ENCODE measurements at places on chromosomes 13 and 19. TPM values are rescaled to one million over a fixed set of nuclear protein-coding genes. Genes with fewer than 3 reads are reported as not detected.

The ZNF793 gene
- total RNA-seq, result 0.27 TPM

The ZNF208 gene
- total RNA-seq, result 0.09 TPM

The SLC25A41 gene
- not detected for total RNA-seq

The NLRP9 gene
- total RNA-seq, result not detected

The CGB8 gene
- total RNA-seq, result not detected

The ZGLP1 gene
- total RNA-seq, result 0.63 TPM

The CGB1 gene
- total RNA-seq, result not detected

The CD177 gene
- 0.27 TPM for total RNA-seq

The PCDH17 gene
- 1.4 TPM for total RNA-seq

The IZUMO2 gene
- total RNA-seq, result not detected

The GRIK5 gene
- total RNA-seq, result 0.08 TPM

The CCDC70 gene
- not detected for total RNA-seq

The CLIP3 gene
- total RNA-seq, result 7.4 TPM

The PCSK4 gene
- 2.2 TPM for total RNA-seq

The MYO16 gene
- 0.16 TPM for total RNA-seq

The KIR3DL1 gene
- not detected for total RNA-seq

The GRIN2D gene
- 1.2 TPM for total RNA-seq

The FCER2 gene
- not detected for total RNA-seq

The PEX11G gene
- 1.6 TPM for total RNA-seq

The SPC24 gene
- 8.9 TPM for total RNA-seq
